ENCODE measurements at places on chromosomes 2 and 18. TPM values are rescaled to one million over a fixed set of nuclear protein-coding genes. Genes with fewer than 3 reads are reported as not detected.

Gene SCN1A
- total RNA-seq, result not detected

- no peak for DNase-seq
These were observed 37.6 kb downstream of the CRACDL start for GRCh38 chr2:98898423-98898841.

DNA sequence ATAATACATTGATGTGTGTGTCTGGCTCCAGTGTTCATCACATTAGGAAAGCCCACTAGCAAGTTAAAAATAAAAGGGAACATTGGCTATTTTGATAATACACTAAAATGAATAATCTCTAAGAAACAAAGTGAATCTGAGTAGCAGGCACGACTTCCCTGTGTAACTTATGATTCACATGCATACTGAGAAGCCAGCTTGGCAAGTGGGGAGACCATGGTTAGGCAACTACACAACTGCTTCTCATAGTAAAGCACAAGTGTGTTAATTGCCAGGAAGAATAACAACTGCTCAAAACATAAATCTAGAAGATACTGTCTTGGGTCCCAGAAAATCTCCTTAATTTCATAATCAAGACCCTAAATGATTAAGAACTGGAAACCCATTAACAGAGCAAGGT, 4.0 kb downstream of the MYO5B start:
- peak; percentile 12 for DNase-seq

DNA sequence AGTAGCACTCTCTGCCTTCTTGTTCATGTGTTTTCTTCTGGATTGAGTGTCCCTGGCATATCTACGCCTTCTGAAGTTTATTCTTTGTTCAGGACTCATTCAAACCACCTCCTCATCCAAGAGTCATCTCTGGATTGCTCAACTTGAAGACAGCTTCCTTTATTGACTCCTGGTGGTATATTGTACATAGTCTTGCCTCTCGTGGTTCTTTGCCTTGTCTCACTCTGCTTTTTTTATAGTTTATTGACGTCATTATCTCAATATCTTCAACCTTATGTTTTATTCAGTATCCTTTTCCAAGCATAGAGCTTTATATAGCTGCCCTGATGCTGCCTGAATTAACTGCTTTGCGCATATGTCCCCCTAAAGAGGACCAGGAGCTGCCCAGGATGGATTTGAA, 161.7 kb downstream of the INSIG2 start:
- no peak for DNase-seq

- DNase-seq, result no peak
These were observed 834.3 kb downstream of the CPS1 start for GRCh38 chr2:211390536-211391188.

- no peak for DNase-seq
These were observed 167.9 kb downstream of the CTIF start for GRCh38 chr18:48706731-48707130.

DNA sequence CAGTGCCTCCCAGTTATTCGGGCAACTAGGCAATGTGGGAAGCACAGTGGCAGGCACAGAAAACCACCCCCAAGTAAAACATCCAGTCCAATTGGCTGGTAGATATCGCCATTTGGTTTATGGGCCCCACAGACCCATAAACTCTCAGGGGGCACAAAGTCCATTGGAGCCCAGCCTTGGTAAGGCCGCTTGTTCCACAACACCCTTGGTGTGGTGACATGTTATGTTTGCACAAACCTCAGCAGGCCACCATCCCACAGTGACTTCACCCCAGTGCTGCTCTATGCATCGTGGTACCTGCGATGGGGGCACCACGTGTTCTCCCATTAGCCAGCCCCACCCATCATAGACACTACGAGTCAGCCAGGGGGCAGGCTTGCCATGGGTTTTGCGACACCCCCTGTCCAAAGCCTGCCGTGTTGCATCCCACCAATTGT, 18.5 kb downstream of the PHOSPHO2 start:
- DNase-seq, result no peak

Data from Daoy (cell line).